ENCODE measurements at places on chromosomes 16 and 17. TPM values are rescaled to one million over a fixed set of nuclear protein-coding genes. Genes with fewer than 3 reads are reported as not detected.

- no peak for ATAC-seq
These were observed 26.3 kb downstream of the MARCHF10 start for GRCh38 chr17:62781831-62782251.

GRCh38 chr16:67763066-67763465, 43.3 kb downstream of the RANBP10 start:
- ATAC-seq: no peak

DNA sequence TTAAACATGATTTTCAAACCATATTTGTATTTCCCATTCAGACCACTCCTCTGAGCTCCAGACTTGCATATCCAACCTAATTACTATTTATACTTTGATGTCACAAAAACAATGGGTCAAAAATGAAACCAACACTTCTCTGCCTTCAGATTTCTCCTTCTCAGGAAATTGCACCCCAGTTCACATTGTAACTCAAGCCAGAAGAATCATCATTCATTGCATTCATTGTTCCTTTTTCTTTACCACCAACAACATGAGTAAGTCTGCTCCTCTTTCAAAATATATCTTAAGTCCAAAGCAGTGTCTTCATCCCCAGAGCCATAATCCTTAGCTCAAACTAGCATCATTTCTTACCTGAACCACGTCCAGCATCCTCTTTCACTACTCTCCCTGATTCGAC, 2.6 kb upstream of the AKAP1 start:
- ATAC-seq: no peak

- ATAC-seq: no peak
These were observed 12.3 kb downstream of the ALOXE3 start for GRCh38 chr17:8105957-8106398.

DNA sequence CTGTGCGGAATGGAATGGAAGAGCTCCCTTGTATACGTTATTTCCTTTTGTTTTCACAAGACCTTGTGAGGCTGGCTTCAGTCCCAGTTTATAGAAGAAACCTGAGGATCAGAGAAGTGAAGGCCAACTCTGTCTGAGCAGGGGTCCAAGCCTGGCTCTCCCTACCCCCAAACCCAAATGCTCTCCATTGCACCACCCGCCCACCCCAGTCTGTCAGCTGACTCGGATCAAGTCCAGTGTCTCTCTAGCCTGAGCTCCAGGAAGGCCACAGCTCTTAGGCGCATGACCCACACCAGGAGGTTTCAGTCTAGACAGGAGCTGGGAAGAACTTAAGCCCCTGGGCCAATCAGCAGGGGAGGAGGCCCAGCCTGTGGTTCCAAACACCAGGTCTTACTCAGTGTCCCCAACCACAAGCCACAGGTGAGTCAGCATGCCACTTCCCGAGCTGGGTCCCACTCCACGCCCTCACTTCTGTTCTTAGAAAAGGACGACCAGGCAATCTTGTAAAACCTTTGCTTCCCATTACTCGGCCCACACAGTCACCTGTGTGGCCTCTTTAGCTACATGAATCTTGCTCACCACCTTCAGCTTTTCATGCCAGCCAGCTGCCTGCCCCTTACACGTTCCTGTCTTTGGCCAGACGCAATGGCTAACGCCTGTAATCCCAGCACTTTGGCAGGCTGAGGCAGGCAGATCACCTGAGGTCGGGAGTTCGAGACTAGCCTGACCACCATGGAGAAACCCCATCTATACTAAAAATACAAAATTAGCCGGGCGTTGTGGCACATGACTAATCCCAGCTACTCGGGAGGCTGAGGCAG, 27.8 kb downstream of the TK2 start:
- no peak for ATAC-seq

The ASPA gene
- total RNA-seq: 1.4 TPM

The KLHL36 gene
- 85.9 TPM for total RNA-seq

The MAPT gene
- total RNA-seq: 12.2 TPM

Data from gastroesophageal sphincter (tissue), 4 donors.